H4 (cell line): ENCODE measurements at places on chromosomes 16 and 17.

DNA sequence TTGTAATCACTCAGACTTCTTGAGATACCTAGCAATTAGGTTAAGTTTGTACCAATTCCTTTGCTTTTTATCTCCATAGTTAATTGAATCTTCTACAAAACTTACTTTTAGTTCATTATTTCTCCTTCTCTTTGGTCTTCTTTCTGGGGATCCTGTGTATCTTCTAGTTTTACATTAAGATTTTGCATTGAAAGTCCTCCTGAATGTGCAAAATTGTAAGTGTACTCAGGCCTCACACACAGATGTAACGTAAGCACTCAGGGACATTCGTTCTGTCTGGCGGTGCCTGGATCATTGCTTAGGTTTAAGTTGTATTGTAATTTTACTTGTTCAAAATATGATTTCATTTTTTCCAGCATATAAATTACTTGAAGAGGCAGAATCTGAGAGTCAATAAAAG lies 222.6 kb upstream of the CPHXL start:
- no peak for DNase-seq

GRCh38 chr16:10964039-10964890 lies 19.9 kb downstream of the CLEC16A start:
- peak; percentile 80 for DNase-seq

DNA sequence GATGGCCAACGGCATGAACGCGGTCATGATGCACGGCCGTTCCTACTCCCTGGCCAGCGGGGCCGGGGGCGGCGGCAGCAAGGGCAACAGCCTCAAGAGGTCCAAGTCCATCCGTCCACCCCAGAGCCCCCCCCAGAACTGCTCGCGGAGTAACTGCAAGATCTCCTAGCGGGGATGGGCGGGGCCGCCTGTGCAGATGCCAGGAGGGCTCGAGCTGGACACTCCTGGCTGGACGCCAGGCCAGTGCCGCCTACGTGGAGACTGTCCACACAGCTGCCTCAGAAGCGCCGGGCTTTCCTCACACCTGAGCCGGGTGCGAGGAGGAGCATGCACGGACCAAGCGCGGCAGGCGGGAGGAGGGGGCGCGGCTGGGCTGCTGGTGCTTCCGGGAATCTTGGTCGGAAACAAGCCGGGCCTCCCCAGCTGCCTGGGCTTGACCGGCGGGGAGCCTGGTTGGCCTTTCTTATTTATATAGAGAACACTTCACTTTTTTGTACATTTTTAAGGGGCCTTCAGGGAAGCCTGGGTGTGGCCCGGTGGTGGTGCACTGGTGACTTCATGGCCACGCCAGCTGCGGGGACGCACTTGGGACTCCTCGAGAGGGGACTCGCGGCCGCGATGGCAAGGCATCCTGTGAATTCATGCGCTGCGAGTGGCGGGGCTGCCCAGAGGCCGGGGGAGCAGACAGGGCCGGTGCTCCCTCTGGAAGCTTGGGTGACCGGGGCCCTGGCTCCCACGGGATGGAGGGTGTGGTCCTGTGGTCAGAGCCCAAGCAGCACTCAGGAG lies 3.1 kb upstream of the WFIKKN1 start:
- peak; percentile 71 for DNase-seq

DNA sequence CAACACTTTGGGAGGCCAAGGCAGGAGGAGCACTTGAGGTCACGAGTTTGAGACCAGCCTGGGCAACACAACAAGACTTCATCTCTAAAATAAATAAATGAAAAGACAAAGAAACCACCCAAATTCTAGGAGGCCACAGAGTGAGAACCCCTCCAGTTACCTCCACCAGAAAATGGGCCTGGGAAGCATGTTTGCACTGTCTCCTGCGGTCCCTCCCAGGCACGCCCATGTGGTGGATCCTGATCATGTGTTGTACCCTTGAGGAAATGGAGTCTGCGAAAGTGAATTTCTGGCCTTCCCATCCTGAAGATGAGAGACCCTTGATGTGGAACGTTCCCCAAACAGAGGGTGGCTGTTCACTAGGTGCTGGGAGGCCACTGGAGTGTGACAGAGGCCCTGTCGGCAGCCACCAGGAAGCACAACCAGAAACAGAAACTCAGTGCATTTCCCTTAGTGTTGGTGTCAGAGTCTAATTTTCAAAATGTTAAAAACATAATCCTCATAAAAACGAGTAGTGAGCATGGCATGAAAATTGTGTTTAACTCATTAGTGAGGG lies 19.2 kb upstream of the USP22 start:
- no peak for DNase-seq

GRCh38 chr16:55123652-55124051 lies 193.0 kb downstream of the IRX5 start:
- no peak for DNase-seq

- no peak for DNase-seq
Measured at GRCh38 chr17:79804856-79805696, 8.2 kb upstream of the CBX8 start.

DNA sequence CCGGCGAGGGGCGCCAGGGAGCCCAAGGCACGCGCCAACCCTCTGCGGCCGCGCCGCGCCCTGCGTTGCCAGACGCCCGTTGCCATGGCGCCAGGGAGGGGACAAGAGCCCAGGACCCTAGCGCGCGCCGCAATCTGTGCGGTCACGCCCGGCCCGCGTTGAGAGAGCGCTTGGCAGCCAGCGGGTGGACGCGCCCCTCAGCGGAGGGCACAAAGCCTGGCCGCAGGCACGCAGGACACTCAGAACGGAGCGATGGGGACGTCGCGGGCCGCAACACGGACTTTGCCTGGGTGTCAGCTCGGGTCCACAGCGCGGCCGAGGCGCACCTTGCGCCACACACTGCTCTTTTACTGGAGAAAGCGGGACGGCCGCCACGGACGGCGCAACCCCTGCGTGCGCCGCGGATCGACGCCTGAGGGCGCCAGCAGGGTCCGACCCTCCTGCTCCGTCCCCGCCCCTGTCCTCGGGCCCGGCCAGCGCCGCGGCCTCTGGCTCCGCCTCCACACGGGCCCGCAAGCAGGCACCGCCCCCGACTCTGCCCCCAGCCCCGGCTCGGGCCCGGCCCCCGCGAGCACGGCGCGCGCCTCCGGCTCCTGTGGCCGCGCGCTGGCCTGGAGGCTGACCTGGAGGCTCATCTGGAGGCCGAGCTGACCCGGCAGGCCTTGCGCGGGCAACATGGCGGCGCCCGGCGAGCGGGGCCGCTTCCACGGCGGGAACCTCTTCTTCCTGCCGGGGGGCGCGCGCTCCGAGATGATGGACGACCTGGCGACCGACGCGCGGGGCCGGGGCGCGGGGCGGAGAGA lies at the start of gene GFER:
Gene GFER, plus strand, starts transcription at position 650 of the 803 bp plus-strand sequence. Its CDS starts 26 bp downstream, at position 676.
- peak; percentile 77 for DNase-seq

DNA sequence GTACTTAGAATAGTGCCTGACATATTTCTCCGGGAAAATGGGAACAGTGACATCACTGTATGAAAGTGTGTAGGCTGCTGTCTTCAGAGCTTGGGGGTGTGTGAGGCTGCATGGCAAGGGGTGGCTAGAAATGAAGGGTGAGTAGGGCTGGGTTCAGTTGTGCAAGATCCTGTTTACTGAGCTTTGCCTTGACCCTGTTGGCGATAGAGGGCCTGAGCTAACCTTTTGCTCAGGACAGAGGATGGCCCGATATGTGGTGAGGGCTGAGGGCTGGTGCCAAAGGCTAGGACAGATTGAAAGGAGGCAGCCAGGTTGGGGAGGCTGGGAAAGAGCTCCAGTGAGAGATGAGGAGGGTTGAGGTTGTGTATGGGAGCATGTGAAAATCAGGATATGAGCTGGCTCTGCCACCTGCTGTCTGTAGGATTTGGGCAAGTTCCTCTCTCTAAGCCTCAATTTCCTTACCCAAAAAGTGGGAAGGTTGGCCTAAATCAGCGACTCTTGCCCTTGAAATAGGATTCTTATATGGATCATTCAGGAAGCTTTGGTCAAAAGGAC lies 6.0 kb upstream of the CCL1 start:
- DNase-seq = no peak
